ENCODE measurements at places on chromosomes 6 and 20. TPM values are rescaled to one million over a fixed set of nuclear protein-coding genes. Genes with fewer than 3 reads are reported as not detected.
A peak's percentile ranks its signal among the peaks of the same experiment; 100 is the strongest.

TMEM244 gene
- total RNA-seq = not detected

EPM2A gene
- total RNA-seq = 6.9 TPM

DNA sequence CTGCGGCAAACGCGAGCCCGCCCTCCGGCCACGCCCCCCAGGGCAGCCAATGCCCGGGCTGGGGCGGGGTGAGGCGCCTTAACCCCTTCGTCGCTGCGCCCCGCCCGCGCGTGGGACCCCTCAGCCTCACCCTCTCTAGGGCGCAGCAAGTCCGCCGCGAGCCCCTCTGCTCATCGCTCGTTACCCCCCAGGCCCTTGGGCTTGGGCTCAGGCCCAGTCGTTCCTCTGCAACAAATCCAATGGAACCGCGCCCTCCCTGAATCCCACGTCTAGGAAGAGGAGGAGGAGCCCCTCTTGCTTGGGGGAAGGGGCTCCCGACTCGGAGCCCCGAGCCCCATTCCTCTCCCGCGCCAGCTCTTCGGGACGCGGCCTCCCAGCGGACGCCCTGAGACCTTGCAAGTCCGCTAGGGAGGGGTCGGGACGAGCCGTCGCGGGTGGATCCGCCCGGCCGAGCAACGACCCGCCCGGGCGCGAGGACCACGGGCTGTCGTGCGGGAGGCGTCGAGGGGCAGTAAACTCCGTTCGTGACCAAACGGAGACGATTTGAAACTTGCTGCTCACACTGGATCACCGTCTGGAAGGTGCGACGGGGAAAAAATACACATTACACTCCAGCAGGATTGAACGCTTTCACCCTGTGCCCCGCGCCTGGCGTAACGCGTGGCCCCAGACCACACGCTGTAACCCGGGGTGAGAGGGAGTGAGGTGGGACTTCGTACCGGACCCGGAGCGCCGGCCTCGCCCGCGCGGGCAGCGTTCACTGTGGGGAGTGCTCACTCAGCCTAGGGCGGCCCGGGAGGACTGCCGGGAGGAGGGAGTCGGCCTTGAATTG, 477 bp upstream of the LZTS3 start:
- peaks cover 9% of the 10 kb centered on the region for H3K4me1 ChIP-seq
- H3K27ac ChIP-seq = peak overlapping the region; percentile 81
- H3K27me3 ChIP-seq = no peaks in the 10 kb centered on the region
- peak; percentile 97 for DNase-seq

DNA sequence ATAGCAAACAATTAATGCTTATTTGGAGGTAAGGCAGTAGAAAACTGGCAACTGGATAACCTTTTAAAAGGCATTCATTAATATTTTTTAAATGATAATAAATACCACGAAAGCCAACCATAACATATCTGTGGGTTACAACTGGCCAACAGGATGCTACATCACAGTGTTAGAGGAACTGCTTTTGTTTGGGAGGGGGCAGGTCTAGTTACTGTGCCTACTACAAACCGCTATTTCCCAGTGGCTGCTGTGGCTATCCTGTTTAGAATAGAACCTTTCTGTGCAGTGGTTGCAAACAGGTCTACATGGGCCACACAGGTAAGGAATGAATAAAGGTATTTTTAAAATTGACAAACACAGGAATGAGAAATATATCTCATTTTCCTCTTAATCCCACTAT, 976 bp downstream of the PIGT start:
- H3K27me3 ChIP-seq = no peaks in the 10 kb centered on the region
- peaks cover 13% of the 10 kb centered on the region for H3K4me1 ChIP-seq
- H3K36me3 ChIP-seq = peaks cover 9% of the 10 kb centered on the region

DNA sequence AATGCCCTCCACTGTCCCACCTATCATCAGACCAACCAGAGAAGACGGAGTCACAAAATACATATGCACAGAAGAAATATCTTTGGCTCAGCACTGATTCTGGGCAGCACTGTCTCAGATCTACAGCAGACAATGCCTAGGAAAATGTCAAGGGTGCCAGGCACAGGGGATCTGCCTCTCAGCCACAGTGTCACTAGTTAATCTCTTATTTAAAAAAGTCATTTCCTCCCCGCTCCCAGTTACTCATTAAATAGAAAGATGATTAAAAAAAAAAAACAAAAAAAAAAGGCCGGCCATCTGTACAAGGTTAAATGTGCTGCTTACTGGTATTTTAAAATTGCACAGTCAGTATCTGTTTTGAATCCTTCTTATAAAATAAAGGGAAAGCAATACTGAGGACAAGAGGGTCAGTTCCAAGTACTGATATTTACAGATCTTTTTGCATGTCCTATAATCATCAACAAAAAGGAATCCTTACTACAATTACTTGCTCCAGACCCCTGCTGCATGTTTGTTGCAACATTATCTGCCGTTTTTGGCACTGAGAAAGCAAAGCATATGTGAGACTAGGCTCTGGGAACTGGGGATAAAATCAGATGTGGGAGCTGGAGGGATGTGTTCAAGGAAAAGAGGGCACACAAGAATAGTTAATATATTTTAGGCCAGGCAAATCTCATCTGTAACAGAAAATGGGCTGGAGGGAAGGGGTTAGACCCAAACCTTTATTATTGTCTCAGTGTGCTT, 299.3 kb downstream of the KIF16B start:
- H3K36me3 ChIP-seq = no peaks in the 10 kb centered on the region
- no peak for DNase-seq
- H3K27ac ChIP-seq = no peak overlapping the region
- no peaks in the 10 kb centered on the region for H3K27me3 ChIP-seq
- H3K4me3 ChIP-seq = no peak overlapping the region

DNA sequence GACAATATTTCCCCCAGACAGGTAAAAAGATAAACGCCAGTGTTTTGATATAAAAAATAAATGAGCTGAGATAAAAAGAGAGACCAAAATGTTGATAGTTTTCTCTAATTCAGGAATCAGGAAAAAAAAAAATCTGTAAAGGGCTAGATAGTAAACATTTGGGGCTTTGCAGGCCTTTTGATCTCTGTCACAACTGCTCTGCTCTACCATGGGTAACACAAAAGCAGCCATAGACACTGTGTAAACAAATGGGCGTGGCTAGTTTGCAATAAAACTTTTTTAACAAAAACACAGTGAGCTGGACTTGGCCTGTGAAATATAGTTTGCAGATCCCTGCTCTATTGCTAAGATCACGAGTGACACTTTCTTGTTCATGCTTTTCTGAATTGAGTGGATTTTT, 219.1 kb upstream of the STXBP5 start:
- peak overlapping the region; percentile 83 for H3K27ac ChIP-seq
- DNase-seq = peak; percentile 66
- peaks cover 59% of the 10 kb centered on the region for H3K4me1 ChIP-seq
- H3K4me3 ChIP-seq = no peak overlapping the region
- no peaks in the 10 kb centered on the region for H3K27me3 ChIP-seq

DNA sequence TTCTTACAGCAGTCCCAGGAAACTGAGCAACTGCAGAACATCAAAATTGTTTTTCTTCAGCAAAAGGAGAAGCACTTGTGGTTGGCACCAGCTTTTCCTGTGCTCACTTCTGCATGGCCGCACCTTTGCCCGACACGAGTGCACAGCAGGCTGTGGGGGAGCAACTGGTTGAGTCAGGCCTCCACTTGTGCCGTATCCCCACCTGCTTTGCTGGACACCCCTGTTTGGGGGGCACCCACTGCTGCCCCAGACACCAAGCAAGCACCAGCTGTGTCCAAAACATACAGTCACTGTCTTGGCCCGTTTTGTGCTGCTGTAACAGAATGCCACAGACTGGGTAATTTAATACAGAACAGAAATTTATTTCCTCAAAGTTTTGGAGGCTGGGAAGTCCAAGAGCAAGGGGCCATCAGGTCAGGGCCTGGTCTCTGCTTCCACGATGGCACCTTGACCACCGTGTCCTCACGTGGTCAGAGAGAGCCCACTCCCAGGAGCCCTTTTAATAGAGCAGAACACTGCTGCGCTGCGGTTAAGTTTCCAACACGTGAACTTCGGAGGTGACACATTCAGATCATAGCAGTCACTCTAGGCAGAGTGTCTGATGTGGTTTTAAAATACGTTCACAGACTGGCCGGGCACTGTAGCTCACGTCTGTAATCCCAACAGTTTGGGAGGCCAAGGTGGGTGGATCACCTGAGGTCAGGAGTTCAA, 8.7 kb upstream of the GMEB2 start:
- no peak overlapping the region for H3K27ac ChIP-seq
- H3K27me3 ChIP-seq = no peaks in the 10 kb centered on the region
- H3K36me3 ChIP-seq = no peaks in the 10 kb centered on the region

- no peak overlapping the region for H3K27ac ChIP-seq
- H3K27me3 ChIP-seq = no peaks in the 10 kb centered on the region
- no peaks in the 10 kb centered on the region for H3K36me3 ChIP-seq
- no peak overlapping the region for H3K4me3 ChIP-seq
- DNase-seq = peak; percentile 4
- H3K4me1 ChIP-seq = peaks cover 8% of the 10 kb centered on the region
Observed at GRCh38 chr6:80468398-80468797, 361.9 kb downstream of the BCKDHB start.

GRCh38 chr6:90465686-90466085, 121.2 kb downstream of the MAP3K7 start:
- H3K36me3 ChIP-seq = no peaks in the 10 kb centered on the region
- no peaks in the 10 kb centered on the region for H3K4me1 ChIP-seq
- no peaks in the 10 kb centered on the region for H3K27me3 ChIP-seq
- DNase-seq = no peak
- no peak overlapping the region for H3K4me3 ChIP-seq

- DNase-seq = no peak
- no peaks in the 10 kb centered on the region for H3K36me3 ChIP-seq
- H3K27ac ChIP-seq = no peak overlapping the region
- no peaks in the 10 kb centered on the region for H3K4me1 ChIP-seq
- no peak overlapping the region for H3K4me3 ChIP-seq
Observed at GRCh38 chr6:102085257-102085656, 691.7 kb downstream of the GRIK2 start.

DNA sequence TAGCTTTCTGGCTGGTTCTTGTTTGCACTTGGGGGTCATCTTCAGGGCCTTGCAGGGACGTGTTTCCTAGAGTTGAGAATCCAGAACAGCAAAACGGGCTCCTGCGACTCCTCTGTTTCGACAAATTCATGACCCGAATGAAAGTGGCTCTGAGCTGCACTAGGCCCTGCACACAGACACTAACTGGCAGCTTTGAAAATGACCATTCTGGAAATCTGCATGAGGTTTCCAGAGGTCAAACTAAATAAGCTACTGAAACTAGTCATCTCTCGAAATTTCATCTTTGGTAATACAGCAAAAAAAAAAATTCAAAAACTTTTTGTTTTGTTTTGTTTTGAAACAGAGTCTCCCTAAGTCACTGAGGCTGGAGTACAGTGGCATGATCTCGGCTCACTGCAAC, 15.5 kb upstream of the BMP7 start:
- H3K27ac ChIP-seq = no peak overlapping the region
- H3K4me3 ChIP-seq = no peak overlapping the region
- H3K27me3 ChIP-seq = no peaks in the 10 kb centered on the region

- no peak overlapping the region for H3K4me3 ChIP-seq
- DNase-seq = no peak
- H3K36me3 ChIP-seq = no peaks in the 10 kb centered on the region
- H3K27ac ChIP-seq = no peak overlapping the region
Observed at GRCh38 chr6:38901802-38902522, 146.6 kb upstream of the GLP1R start.

DNA sequence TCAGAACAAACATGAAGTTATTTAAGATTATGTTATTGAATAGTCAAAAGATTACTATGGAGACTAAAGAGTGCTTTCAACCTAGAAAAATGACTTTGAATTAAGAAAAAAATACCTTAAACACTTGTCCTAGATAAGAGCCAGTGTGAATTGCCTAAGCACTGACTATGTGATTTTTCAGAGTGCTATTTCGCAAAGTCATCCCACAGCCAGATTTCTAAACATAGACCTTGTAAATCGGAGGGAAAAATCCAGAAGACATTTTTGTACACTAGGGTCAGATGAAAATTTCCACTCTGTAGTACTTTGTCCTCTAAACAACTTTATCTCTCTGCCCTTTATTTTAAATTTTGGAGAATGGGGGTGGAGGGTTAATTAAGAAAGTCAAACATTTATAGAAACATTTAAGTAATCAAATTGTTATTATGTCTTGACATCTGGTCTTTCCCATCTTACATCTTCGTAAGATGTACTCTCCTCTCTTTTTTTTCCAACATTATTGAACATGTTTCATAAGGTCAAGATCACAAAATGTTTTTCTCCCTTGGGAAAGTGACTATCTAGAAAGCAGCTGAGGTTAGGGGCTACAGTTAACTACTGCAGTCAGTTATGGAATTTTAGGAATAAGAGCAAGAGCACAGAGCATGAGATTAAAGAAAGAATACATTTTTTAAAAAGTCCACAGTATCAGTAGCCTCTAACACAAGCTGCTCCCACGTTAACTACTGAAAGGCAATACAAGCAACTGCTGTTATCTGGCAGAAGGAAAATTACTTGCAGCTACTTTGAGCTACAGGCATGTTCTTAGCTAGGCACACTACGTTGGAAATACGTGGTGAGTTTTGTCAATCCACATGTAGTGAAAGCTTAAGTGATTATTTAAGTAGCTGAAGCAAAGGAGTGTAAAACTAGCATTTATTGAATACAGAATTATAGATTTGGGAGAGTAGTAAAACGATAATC, 648.5 kb downstream of the HTR1B start:
- H3K27ac ChIP-seq = no peak overlapping the region
- H3K4me1 ChIP-seq = no peaks in the 10 kb centered on the region
- no peaks in the 10 kb centered on the region for H3K27me3 ChIP-seq
- H3K36me3 ChIP-seq = no peaks in the 10 kb centered on the region

- H3K27ac ChIP-seq = no peak overlapping the region
- peaks cover 9% of the 10 kb centered on the region for H3K36me3 ChIP-seq
- no peaks in the 10 kb centered on the region for H3K4me1 ChIP-seq
- DNase-seq = peak; percentile 6
Observed at GRCh38 chr20:44195605-44196004, 8.6 kb upstream of the JPH2 start.
